ENCODE measurements at places on chromosomes 7 and 10.

DNA sequence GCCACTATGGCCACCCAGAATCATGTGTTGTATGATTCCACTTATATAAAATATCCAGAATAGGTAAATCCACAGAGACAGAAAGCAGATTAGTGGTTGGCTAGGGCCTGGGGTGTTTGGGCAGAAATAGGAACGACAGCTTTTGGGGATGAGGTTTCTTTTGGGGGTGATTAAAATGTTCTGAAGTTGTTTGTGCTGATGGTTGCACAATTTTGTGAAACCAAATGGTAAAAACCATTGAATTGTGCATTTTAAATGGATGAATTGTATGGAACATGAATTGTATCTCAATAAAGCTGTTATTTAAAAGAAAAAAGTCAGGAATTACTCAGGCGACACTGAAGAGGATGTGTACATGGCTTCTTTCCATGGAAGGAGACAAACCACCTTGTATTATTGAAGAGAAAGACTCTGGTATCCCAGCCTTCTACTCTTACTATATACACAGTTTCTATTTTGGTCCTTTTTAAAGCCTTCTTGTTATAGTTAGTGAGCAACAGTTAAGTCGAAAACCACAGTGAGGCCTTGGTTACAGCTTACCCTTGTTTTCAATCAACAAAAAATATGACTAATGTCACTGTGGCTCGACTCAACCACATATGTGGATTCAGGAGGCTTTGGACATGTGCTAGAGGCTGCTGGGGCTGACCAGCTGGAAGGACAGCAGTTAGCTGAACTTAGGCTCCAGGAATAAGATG lies 57.1 kb upstream of the KMT2E start:
- peak; percentile 59 for ATAC-seq

DNA sequence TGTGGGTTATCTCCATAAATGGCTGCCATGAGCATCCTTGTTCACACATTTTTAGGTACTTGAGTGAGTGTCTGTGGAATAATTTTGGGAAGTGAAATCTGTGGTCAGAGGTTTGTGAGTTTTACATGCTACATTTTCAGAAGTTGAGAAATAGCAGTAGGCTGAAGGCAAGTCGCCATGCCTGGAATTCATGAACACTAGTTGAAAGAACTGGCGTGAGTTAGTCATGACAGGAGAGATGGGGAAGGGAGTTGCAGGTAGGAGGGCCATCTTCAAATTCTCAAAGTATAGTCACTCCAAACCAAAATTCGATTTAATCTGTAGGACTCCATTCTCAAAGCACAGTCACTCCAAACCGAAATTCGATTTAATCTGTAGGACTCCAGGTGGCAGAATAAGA lies 89.6 kb downstream of the EGFR start:
- no peak for ATAC-seq

- ATAC-seq = no peak
These were observed 26.8 kb upstream of the C7orf33 start for GRCh38 chr7:148563583-148564274.

GRCh38 chr7:131501930-131502685 lies 54.3 kb downstream of the PODXL start:
- ATAC-seq = no peak

DNA sequence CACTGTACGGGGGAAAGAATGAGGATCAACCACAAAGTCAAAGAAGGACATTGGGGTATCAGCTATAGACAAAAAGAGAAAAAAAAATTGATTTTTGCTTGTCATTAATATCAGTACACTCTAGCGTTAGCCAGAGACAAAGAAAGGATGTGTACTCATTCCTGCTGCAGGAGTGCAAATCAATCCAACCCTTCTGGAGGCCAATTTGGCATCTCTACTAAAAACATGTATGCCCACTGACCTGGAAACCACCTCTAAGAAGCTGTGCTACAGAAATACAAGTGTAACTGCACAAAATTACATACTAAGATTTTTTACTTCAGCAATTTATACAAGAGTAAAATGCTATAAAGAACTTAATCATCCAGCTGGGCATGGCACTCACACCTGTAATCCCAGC lies 13.6 kb downstream of the NSMCE4A start:
- ATAC-seq = no peak

DNA sequence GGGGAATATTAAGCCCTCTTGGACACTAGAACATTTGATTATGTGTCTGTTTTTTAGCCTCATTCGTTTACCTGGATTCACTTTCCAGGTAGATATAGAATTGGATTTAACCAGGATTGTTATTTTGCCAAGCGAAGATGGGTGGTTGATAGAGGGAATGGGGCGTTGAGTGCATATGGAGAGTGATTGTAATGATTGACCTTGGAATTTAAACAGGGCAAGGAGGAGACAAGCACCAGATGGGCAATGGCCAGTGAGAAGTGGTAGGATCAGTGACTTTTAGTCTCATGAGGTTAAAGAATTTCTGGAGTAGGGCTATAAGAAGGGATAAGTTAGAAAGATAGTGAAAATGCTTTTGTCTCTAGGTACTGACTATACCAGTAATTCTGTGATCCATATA lies 211.2 kb upstream of the CSTF2T start:
- no peak for ATAC-seq

DNA sequence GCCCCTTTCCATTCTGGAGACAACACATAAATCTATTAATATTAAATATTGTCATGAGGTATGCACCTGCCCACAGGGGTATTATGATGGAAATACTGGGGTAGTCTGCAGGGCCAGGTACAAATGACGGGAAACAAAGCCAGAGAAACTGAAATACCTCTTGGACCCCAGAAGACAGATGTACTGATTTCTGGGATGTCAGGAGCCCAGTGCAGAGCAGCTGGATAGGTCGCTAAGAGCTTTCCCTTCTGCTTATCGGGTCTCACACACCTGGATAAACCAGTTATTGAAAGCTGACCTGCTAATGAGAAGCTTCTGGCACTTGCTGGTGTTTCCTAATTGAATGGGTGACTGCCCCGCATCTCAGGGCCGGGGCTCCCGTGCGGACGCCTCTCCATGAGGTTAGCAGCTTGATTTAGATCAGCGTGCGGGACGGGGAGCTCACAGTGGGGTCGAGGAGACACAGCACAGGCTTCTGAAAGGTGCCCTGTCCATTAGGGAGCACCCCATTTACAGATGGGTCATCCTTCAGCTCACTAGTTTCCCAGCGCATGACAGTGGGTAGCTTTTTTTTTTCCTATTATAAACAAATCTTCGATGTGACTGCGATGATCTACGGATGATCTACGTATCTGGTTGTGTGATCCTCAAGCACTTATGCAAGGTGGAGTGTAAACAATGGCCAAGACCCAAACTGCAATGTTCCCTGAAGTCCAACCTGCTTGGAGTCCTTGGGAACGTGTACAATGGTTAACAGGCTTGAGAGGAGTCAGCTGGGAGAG lies 1.5 kb upstream of the INSIG1 start:
- ATAC-seq = no peak

DNA sequence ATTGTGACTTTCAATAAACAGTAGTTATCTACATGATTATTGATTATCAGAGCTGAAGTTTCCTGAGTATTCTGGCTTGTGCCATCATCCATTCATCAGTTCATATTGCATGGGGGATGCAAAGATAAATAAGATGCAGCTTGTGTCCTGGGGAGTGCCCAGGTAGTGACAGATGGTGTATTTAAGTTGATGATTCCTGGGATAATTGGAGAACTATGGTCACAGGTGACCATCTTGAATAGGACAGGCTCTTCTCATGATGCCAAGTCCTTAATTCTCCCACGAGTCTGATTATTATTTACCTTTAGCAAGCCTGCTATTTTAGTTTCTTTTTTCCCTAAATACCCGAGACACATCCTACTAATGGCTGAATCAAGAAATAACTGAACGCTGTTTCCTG lies 64.9 kb downstream of the PLPP4 start:
- ATAC-seq = no peak

DNA sequence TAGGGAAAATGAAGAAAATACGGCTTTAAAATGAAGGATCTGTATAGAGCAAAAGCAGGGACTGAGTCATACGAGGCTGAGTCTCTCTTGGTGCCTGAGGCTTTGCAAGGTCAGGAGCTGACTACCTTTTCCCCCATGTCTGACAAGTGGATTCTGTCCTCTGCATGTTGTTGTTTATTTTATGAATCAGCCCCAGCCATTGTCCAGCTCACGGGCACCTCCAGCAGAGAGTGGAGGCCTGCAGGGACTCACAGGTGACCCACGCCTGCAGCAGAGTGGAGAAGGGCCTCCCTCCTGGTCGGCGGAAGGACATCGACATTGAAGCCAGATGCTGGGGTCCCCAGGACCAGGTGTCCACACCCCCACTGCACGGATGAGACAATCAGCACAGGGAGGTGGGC lies 233.9 kb downstream of the WDR37 start:
- no peak for ATAC-seq

DNA sequence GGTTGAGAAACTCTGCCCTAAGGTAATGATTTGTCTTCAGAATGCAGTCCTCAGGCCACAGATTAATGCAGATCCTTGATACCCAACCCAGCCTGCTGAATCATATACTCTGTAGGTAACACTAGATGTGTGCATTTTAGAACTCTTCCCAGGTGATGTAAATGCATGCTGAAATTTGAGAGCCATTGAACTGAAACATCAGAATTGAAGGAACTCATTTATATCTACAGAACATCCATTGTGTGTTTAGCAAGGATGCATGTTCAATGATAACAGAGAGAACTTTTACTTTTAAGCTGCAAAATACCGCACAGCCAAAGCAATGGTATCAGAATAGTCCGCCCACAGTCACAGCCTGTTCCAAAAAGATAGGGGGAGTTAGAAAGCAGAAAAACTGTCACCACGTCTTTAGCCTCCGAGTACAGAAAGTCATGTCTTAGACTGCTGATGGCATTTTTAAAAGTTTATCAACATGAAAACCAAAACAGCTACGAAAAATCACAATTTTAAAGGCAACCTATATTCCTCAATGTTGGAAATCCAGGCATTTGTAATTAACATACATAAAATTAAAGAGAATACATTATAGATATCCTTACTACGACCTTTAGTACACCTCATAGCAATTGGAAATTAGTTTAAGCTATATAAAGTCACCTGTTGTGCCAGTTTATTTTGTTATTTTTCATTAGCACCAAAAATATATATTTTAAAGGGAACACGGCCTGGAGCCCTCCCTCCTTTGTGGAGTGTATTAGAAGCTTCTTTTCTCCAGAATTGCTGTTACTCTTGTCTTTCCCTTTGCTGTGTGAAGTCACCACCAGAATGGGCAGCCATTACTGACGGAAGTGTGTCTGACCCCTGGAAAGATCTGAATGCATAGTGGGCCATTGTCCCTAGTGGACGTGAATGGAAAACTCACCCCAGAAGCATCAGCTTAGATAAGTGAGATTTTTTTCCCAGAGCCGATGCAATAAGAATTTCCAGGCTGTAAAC lies 65.8 kb upstream of the PRKAR2B start:
- ATAC-seq = peak; percentile 47

- no peak for ATAC-seq
These were observed 102.0 kb upstream of the RPA3 start for GRCh38 chr7:7820409-7820808.

DNA sequence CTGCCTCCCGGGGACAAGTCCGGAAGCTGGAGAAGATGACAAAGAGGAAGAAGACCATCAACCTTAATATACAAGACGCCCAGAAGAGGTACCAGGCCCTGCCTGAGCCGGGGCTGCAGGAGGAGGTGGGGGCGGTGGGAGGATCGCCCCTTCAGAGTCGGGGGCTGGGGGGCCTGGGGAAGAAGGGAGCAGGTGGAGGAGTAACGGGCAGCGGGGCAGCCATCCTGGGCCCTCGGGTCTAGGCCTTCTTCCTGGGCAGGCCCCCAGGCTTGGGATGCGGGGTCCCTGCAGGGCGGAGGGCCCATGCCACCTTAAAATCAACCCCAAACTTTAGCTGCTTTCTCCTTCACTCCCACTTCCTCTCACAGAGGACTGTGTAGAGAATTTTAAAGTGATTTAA lies 523 bp downstream of the ANKRD30A start:
- no peak for ATAC-seq

- peak; percentile 91 for ATAC-seq
These were observed 9.8 kb upstream of the MRPS16 start for GRCh38 chr10:73262105-73262730.

- ATAC-seq = peak; percentile 81
These were observed 40.6 kb downstream of the NHLRC2 start for GRCh38 chr10:113895018-113895417.

- ATAC-seq = no peak
These were observed 1.5 kb downstream of the FHIP2A start for GRCh38 chr10:114823077-114823463.

DNA sequence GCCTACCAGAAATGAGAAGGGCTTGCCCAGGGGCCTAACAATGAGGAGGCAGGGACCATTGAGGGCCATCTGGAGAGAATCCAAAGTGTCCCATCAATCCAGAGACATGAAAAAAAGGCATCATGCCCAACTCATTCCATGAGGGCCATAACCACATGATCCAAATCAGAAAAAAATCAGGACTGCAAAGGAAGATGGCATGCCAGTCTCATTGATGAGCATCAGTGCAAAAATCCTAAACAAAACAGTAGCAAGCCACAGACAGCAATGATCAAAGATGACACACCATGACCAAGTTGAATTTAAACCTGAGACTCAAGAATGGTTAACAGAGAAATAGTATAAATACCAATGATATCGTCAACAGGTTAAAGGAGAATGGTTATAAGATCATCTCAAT lies 7.0 kb upstream of the CYP3A4 start:
- ATAC-seq = no peak

Data from SK-N-SH treated with all-trans-retinoic acid at 6 μM for 48 hours (cell line).